Hematopoietic multipotent progenitor cell treated with erythropoietin and hydrocortisone succinate and interleukin-3 and kit ligand, for 6 days (in vitro differentiated cells): ENCODE measurements at places on chromosomes 6 and 20.

- no peak for DNase-seq
These were observed 38.9 kb upstream of the STX16 start for GRCh38 chr20:58612121-58612691.

GRCh38 chr6:6599468-6599873, 11.0 kb downstream of the LY86 start:
- DNase-seq = no peak

- DNase-seq = no peak
These were observed 21.4 kb downstream of the BHLHE23 start for GRCh38 chr20:62985444-62985778.

DNA sequence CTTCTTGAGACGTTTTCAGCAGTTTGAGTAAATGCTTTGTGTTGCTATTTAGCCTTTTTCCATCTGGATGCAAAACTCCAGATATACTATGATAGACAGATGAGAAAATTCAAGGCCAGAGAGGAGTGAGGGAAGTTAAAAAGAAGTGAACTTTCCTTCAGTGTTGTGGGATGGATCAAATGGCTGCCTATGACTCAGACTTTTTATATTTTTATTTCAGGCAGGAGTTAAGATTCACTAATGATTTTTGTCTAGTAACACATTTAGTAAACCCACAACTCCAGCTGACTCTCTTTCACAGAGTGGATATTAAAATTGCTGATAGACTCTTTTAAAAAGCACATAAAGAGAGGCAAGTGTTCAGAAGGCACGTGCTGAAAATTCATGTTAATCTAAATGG, 23.2 kb upstream of the PTCHD4 start:
- DNase-seq = no peak
